Esophagus squamous epithelium (tissue), 5 donors: ENCODE measurements at places on chromosomes 6 and 20. TPM values are rescaled to one million over a fixed set of nuclear protein-coding genes. Genes with fewer than 3 reads are reported as not detected.

DNA sequence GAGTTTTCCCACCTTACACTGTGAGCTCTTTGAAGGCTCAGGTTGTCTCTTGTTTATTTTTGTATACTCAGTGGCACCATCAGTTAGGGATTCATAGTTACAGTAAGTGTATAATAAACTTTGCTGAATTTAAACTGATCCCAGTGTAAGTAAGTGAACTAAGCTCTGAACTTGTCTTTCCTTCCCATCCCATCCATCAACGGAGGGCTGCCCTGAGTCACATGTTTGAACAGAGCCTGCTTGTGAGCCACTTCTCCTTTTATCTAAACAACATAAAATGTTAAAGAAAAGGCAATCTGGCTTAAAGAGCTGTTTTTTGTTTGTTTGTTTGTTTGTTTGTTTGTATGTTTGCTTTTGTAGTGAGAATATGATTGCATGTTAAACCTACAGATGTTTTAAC is 185.7 kb upstream of the MARCKS start:
- DNase-seq, result no peak

GRCh38 chr6:8400663-8401062 is 34.7 kb downstream of the SLC35B3 start:
- no peak for DNase-seq

DNA sequence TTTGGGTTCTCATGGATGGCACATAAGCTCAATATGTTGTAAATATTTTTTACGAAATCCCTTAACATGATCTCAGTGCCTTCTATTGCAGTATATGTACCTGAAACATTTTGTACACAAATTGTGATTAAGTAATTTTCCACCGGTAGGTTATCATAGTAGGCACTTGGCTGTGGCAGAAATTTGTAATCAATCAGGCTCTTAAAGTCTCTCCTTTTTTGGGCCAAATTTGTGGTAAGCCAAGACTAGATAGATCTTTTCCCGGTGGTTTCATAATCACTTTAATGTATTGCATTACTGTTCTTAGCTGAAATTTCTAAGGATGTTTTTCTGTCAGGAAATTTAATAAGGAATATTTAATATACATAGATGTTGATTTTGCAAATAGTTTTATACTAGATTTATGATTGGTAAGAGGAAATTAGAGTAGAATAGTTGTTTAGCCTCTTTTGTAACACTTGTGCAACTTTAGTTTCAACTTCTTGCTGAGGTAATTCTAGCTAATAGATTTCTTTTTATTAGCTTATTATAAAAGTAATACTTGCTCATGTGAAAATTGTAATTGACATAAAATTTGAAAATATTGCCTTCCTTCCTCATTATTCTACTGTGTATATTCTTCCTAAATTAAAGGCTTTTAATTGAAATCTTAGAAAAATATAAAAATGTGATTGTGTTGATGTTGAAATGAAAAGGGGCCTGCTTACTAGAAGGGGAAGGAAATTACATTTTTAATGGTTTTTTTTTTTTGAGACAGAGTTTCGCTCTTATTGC is 3.2 kb downstream of the PCMT1 start:
- no peak for DNase-seq

DNA sequence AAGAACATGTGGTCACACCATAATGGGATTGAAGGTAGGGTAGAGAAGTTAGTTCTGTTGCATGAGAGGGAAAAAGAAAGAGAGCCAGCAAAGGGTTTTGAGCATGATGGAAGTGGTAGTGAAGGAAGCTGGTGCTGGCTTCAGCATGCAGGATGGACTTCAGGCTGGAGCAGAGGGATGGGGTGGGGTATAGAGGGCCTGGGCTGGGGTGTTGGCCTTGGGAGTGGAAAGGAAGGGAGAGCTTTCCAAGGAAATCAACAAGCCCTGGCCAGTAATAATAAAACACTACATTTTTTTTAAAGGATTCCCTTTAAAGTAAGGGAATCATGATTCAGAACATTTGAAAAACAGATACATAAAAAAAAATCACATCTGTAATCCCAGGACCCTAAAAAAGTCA is 61.2 kb downstream of the LAMA4 start:
- DNase-seq, result no peak

The VARS2 gene
- 23.5 TPM for total RNA-seq

The OPRM1 gene
- total RNA-seq, result not detected

The PRKN gene
- total RNA-seq, result 5.5 TPM

The SYTL3 gene
- total RNA-seq, result 3.9 TPM

- DNase-seq, result no peak
Observed at GRCh38 chr6:19317431-19317986, 519.7 kb upstream of the ID4 start.

The RBM12 gene
- 28.5 TPM for total RNA-seq

The MUC21 gene
- total RNA-seq, result 322 TPM

DNA sequence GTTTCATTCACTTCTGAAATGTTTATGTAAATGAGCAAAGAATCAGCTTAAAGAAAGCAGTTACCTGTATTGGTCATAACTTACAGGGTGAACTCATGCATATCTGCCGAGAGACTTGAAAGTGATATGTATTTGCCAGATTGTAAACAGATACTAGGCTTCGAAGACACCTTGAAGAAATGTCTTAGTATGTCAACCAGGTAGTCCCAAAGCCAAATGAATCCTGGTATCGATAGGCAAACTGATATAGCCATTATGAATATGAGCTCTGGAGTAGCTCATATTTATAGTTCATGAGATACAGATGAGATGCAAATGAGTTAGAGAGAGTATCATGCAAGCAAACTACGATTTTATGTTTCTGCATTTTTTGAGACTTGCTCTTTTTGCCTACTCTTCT is 55.8 kb downstream of the RNF182 start:
- DNase-seq, result no peak
